ENCODE measurements at places on chromosomes 1 and 21.

DNA sequence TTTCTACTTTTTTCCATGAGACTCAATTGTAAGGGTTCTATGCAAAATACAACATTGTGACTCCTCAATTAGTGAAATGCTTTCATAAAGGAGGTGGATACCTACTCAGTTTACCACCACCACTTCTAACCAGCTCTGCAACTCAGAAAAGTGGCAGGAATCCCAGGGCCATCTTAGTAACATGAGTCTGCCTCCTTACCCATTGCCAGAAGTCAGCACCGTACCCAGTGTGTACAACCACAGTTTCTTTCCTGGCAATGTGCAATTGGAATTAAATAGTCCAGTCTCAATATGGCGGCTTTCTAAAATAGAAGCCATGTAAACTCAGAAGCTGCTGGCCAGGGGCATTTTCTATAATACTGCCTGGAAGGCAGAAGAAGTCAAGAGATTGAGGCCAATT, 32.1 kb downstream of the TESK2 start:
- no peak for DNase-seq

DNA sequence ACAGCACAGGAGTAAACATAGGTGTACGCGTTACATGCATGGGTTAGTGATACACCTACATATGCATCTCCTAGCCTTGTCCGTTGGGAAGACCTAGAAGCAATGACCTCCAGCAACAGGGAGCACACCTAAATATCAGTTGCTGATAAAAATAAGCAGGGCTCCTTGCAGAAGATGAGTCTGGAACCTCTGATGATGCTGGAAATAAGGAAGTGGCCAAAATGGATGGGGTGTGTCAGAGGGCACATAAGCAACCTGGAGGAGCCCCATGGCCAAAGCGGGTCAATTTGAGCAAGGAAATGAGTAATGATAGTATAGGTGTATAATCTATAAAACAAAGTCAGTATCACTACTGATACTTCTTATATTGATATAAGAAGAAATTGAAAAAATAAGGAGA, 13.7 kb downstream of the ADARB1 start:
- no peak for DNase-seq

DNA sequence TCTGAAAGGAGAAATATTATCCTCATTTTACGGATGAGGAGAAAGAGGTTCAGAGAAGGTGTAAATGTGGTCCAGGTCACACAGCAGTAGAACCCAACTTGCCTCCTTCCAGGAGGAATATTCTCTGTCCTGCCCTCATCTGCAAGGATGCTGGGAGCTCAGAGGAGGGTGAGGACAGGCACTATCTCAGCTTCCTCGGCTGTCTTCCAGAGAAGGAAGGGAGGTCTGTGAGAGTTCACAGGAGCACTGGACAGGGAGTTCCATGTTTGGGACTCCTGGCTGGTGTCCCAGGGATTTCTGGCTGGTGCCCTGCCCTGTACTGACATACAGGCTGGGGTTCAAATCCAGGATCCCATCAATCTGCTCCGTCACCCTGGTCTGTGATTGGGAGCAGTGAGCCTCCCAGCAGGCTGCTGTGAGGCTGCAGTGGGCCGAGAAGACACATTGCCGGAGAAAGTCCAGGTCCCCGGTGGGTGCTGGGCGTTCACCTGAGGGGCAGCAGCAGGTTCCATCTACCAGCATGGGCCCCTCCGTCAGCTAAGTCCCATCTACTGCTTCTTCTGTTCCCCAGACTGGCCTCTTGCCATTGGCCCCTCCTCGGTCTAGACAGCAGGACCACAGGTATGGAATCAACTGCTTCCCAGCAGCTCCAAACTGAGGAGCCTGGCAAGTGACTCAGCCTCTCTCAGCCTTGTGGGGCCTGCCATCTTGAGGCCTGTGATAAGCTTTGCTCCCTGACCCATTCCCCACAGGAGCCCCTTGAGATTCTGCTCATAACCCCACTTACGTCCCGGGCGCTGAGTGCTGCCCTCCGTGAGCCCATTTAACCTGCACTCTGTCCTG, 8.5 kb upstream of the BSND start:
- peak; percentile 10 for DNase-seq

DNA sequence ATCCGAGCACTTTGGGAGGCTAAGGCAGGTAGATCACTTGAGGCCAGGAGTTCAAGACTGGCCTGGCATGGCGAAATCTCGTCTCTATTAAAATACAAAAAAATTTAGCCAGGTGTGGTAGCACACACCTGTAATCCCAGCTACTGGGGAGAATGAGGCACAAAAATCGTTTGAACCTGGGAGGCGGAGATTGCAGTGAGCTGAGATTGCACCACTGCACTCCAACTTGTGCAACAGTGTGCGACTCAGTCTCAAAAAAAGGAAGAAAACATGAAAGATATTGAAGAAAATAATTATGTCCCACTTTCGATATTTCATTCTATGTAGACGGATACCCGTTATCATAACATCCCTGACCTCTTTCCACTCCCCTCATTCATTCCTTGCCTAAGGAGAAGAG, 19.2 kb downstream of the TUT4 start:
- DNase-seq: no peak

DNA sequence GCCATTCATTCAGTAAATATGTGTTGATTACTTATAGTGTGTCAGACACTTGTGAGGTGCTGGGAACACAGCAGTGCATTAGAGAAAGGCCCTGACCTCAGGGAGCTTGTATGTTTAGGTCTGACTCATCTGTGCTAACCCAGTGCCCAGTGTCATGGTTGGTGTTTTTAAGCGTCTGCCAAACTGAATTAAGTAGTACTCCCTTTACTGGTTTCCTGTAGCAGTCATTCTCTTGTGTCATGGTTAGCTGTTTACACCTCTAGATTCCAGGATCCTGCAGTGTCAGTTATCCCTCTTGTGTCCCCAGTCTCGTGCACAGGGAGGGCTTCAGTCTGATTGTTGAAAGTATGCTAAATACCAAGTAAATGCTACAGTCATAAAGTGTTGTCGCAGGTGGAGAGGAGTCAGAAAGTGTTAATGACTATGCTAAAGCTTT, 14.2 kb downstream of the UCK2 start:
- no peak for DNase-seq
